Amniotic stem cell (primary cell): ENCODE measurements at places on chromosomes 2 and 18.

GRCh38 chr2:173647681-173648311 is 293.1 kb downstream of the CDCA7 start:
- no peak for DNase-seq

DNA sequence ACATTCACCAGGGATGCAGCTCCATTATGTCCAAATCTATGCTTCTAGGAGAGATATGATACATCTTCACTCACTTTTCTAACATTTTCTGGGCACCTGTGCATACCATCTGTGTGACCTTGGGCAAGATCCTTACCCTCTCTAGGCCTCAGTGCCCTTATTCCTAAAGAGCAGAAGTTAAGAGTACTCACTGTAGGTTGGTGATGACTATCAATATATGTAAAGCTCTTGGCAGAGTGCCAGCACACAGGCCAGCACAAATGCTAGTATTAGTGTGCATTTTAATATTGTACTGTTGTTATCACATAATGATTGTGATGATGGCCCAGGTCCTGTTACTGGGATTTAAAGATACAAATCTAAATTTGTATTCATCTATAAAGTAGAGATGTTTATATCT is 199.2 kb downstream of the RAD51AP2 start:
- no peak for DNase-seq

GRCh38 chr2:32227492-32227891 is 37.2 kb downstream of the NLRC4 start:
- no peak for DNase-seq

DNA sequence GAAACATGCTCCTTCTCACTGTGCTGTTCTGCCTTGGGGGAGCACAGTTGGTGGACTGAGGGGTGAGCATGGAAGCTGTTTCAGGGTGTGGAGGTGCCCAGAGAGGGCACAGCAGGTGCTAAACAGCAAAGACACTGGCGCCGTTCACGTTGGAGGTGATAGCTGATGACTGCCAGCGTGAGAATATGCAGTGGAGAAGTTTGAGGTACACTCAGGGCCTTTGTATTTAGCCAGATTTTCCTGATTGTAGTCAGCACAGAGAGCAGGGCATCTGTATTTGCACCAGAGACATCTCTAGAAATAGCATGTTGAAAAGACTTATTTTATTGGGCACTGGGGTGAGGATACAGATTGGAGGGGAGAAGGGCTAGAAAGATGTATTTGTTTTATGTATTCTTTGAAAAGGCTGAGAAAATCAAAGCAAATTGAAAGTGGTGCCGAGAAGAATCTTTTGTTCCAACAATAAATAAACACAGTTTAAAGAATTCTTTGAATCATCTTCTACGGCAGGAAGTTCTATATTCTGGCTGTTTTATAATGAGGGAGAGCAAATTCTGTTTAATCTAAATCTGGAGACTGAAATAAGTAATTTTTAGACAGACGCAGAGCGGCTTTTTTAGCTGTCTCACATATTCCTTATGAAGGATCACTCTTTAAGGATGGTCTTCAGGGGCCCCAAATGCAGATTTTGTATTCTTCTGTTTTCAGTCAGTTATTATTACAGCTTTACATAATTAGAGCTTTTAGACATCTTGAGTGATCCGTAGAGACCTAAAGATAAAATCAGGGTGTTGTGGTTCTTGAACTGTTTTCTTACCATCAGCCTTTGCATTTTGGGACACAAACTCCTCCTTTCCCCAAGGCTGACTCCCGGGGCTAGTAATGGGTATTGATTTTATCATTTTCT is 7.1 kb downstream of the ZNF532 start:
- no peak for DNase-seq

GRCh38 chr18:75064513-75064905 is 144.4 kb downstream of the PTGR3 start:
- no peak for DNase-seq

GRCh38 chr2:210460322-210461227 is 16.0 kb downstream of the LANCL1 start:
- no peak for DNase-seq

GRCh38 chr2:54499661-54500060 is 43.5 kb downstream of the SPTBN1 start:
- DNase-seq = no peak
